Stimulated activated CD8-positive, alpha-beta memory T cell treated with anti-CD3 and anti-CD28 coated beads, Interleukin-15, amount 100 ng/mL, for 24 hours (primary cell): ENCODE measurements at places on chromosomes 11 and 22.

DNA sequence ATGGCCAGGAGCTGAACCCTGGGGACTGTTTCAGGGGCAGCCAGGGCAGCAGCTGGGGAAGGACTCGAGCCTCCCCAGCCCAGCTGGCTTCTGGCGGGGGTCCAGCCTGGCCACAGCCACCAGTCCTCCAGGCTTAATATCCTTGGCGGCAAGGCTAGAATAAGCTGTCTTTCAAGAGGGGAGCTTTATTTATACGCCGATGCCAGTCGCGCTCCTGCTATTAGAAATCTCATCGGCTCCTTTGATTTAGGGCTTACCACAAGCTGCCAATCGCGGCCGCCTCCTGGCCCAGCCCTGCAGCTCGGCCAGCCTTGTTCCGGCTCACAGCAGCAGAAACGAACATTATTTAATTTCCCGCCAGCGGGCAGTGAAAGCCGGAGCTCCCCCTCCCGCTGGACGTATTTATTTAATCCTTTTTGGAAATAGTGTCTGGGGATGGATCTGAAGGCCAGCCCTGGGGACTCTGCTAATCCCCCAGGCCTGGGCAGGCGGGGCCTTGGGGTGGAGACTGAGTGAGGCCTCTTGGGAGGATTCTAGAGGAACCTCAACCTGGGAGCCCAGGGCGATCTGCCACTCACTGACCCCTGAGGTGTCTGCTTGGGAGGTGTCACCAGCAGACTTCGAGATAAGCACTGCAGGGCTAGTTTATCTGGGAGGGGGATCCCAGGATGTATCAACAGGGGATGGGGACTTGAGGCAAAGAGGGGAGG is 363.1 kb downstream of the MN1 start:
- no peak for DNase-seq

DNA sequence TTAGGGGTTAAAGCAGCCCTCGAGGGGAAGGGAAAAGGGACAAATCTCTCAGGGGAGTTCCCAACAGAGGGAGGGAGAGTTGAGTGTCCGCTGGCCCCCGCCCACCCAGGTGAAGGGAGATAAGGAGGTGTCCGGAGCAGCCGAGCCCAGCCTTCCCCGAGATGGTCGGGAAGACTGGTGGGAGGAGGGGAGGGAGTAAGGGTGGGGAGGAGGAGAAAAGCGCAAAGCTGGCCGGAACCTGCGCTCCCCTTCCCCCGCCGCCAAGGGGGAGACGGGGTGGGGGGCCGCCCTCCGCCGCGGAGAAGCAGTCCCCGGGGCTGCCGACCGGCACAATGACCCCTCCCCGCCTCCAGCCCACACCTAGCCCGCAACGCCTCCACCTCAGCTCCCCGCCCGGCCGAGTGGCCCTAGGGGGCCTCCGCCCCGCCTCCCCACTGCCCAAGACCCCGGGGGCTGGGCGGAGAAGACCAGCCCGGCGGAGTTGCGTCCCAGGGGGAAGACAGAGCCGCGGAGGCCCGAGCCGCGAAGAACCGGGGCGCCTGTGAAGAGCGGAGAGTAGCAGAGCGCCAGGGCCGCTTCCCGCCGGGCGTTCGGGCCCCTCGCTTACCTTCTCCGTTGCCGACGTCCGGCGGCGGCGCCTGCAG is 479 bp downstream of the RSF1 start:
- peak; percentile 8 for DNase-seq

GRCh38 chr11:38014405-38014804 is 1416.4 kb upstream of the RAG2 start:
- DNase-seq: no peak

DNA sequence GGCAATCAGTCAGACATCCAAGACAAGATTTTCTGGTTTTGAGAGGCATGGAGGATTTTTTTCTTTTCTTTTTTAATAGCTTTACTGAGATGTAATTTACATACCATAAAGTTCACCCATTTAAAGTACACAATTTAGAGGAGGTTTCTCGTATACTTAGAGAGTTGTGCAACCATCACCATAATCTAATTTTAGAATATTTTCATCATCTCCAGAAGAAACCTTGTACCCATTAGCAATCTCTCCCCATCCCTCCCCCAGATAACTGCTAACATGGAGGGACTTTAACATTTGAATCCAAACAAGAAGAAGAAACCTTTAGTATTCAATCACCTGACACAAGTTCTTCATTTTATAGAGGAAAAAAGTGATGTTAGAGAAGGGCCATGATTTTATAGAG is 83.6 kb downstream of the CLPB start:
- no peak for DNase-seq

GRCh38 chr11:26805001-26805400 is 83.1 kb upstream of the SLC5A12 start:
- no peak for DNase-seq

- no peak for DNase-seq
Measured at GRCh38 chr22:17581056-17581455, 17.8 kb downstream of the SLC25A18 start.

DNA sequence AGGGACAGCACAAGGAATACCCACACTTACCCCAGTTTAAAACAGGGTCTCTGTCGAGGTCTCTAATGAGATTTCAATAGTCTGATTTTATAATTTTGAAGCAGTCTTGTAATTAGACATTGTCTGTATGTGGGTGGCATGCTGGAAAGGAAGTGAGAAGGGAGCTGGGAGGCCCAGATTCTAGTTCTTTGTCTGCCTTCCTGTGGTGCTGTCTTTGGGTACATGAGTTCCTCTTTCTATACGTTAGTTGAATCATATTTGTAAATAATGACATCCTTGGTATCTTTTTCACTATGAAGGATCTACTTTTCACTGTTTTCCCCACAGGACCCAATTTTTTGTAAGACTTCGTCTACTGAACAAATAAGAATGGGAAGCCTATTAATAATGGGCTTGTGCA is 42.0 kb upstream of the TENM4 start:
- no peak for DNase-seq

GRCh38 chr22:47129902-47130635 is 367.6 kb downstream of the TBC1D22A start:
- no peak for DNase-seq

DNA sequence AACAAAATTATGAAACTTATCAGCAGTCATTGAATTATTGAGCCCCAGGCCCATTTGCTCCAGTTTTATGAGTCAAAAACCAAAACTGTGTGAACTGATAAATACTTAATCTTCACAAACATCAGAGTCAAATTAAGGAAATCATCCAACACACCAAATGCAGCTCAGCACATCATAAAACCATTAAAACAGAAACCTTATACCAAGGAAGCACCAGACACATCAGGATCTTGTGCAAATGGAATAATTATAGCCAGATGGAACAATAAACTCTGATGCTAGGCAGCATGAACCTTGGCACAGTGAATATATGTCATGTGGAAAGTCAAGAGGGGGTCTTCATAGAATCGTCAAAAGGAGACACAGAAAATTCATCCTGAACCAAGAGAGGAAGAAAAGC is 410.7 kb upstream of the API5 start:
- DNase-seq: no peak

- no peak for DNase-seq
Measured at GRCh38 chr11:123020968-123021367, 39.3 kb upstream of the BSX start.

GRCh38 chr22:11629661-11630385 is 3898.2 kb upstream of the OR11H1 start:
- DNase-seq: no peak

DNA sequence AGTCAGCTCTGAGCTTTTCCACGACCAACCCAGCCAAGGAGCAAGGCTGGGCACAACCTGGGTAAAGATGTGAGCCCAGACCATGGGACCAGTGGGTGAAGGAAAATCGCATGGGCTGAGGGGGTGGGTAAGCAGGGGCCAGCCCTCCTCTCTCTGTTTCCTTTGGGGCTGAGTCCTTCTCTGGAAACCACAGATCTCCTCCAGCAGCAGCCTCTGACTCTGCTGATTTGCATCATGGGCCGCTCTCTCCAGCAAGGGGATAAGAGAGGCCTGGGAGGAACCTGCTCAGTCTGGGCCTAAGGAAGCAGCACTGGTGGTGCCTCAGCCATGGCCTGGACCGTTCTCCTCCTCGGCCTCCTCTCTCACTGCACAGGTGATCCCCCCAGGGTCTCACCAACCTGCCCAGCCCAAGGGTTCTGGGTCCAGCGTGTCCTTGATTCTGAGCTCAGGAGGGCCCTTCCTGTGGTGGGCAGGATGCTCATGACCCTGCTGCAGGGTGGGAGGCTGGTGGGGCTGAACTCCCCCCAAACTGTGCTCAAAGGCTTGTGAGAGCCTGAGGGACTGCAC is 67.8 kb downstream of the GGTLC2 start:
- no peak for DNase-seq

GRCh38 chr11:123474994-123475393 is 44.9 kb downstream of the GRAMD1B start:
- DNase-seq: no peak

DNA sequence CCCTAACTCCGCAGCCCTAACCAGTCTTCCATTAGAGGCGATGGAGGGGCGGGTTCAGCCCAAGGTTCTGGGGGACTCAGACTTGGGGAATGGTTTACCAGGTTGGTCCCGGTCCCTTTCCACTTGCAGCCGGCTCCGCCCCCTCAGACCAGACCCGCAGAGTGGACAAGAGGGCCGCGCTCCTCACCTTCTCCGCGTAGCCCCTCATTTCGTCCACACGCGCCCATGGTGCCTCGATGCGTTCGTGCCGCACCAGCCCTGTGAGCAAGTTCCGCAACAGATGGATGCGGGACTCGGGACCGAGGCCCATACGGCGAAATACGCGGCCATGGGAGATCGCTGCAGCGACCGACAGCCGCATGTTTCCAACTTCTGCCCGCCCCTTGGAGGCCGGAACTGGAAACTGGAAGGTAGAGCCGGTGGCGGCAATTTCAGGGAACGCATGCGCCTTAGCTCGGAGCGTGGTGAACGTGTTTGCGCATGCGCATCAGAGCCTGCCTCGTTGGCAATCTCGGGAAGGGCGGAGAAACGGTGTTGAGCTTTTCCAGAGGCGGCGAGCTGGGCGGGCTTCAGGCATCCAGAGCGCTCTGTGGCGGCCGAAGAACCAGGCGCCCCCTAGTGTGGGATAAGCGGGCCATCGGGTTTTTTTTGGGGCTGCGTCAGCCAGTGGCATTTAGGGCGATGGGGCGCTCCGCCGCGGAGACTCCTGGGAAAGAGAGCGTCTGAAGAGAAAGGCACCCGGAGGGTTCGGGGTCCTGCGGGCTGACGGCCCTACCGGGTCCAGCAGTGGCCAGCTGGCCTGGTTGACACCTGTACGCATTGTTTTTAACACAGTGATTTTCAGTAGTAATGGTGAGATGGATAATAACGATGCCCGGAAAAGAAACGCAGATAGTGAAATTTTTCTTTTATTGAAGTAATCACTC is at the start of gene MRPL17:
Gene MRPL17, minus strand, starts transcription at position 405 of the 926 bp plus-strand sequence. Its CDS starts 44 bp downstream, at position 361.
- DNase-seq: peak; percentile 91

DNA sequence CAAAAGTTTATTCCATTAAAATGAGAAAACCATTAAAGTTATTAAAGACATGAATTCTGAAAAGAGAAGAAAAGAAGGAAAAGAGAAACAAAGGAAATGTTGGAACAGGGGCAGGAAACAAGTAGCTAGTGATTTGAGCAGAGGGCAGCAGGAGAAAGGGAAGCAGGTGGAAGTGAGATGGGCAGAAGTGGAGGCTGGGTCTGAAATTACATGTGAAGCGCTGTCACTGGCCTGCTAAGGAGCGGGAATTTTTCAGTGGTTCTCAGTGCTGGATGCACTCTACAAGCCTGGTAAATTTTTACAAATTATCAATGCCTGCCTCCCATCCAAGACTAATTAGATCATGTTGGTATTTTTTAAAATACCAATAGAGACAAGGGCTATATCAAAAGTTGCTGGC is 48.4 kb downstream of the NOX4 start:
- DNase-seq: no peak

DNA sequence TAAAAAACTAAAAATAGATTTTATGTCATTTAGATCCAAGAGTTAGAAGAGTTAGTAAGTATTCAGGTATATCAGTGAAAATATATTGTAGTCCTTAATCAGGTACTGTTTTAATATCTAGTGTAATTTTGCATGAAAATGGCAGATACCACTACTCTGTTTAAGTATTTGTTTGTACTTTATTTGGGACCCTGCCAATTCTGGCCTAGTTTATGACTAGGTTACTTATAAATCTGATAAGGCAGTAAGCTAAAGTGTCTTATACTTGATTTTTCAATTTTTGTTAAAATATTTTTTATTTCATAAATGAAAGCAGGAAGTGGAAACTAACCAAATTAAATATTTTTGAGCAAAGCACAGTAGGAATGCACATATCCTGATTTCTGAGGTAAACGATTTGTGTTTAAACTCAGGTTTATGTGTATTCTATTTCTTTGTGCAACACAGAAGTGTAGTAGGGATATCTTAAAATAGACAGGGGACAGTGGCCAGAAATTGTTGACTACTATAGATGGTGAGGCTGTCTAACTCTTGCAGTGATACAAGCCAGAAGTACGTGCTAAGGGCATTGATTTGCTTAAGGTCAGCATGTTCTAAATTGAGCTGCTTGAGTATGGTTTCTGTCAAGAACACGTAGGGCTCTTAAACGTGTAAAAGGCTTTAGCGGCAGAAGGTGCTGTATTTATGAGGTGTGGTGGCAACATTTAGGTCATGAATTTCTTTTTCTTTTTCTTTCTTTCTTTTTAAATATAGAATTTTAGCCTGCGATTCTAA is 34.0 kb downstream of the HIPK3 start:
- no peak for DNase-seq

DNA sequence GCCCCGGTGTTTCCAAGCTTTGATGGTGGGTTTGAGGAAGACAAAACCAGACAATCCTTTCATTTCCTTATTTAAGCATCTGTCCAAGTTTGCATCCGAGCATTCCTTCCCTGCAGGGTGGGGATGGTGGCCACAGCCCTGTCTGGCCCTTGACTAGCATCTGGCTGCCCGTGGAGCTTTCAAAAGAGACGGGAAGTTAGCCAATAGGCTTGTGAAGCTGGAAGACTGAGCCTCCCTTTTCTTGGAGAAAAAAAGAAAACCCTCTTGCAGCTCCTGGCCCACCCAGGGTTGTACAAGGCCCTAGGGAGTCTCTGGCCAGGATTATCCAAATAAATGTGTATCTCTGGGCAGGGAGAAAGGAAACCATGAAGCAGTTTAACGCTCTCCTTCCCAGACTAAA is 60.6 kb downstream of the MICAL2 start:
- no peak for DNase-seq

DNA sequence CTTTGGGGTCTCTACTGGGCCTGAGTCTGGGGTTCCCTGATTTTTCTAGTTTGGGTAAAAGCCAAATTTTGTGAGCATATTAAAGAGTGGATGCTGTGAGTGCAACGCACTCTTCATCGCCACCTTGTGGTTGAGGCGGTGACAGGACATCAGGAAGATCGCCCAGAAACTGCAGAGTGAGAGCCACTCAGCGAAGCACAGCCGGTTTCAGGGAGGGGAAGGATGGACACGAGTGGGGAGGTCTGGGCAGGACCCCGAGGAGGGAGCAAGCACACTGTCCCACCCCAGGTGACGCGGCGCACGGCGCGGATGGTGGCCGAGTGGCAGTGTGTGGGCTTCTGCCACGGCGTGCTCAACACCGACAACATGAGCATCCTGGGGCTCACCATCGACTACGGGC is 9.1 kb downstream of the SELENOO start:
- DNase-seq: no peak
